ENCODE measurements at places on chromosomes 1 and 21.

- no peak for DNase-seq
These were observed 201.1 kb downstream of the MATN1 start for GRCh38 chr1:30522031-30523004.

DNA sequence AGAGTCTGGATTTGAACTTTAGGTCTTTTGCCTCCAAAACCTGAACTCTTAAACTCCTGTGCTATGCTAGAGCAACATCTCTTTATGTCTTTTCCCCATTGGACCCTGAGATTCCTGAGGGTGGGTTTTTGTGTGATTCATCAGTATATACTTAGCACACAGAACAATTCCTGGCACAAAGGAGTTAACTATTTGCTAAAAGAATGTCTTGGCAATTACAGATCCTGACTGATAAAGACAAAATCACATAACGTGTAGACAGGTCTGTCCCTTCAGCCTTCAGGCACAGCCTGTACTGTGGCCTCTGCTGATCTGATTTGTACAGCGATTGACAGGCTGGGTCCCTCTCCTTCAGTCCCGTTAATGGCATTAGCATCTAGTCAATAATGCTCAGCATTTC lies 162.4 kb upstream of the BEND5 start:
- DNase-seq = no peak

- DNase-seq = no peak
These were observed 163.0 kb upstream of the GORAB start for GRCh38 chr1:170369000-170369399.

- no peak for DNase-seq
These were observed 33.7 kb downstream of the ZBTB18 start for GRCh38 chr1:244084763-244085162.

DNA sequence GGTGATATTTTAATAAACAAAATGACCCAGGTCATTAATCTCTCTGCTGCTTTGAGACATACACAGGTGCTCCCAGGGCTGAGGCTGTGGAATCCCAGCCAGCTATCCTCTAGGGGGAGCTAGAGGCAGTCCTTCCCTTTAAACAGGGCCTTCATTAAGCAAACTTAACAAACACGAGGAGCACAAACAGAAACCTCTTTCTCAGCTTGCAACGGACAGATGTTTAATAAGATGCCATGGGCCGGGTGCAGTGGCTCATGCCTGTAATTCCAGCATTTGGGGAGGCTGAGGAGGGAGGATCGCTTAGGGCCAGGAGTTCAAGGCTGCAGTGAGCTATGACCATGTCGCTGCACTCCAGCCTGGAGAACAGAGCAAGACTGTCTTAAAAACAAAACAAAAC lies 106.7 kb downstream of the HIVEP3 start:
- DNase-seq = peak; percentile 69

DNA sequence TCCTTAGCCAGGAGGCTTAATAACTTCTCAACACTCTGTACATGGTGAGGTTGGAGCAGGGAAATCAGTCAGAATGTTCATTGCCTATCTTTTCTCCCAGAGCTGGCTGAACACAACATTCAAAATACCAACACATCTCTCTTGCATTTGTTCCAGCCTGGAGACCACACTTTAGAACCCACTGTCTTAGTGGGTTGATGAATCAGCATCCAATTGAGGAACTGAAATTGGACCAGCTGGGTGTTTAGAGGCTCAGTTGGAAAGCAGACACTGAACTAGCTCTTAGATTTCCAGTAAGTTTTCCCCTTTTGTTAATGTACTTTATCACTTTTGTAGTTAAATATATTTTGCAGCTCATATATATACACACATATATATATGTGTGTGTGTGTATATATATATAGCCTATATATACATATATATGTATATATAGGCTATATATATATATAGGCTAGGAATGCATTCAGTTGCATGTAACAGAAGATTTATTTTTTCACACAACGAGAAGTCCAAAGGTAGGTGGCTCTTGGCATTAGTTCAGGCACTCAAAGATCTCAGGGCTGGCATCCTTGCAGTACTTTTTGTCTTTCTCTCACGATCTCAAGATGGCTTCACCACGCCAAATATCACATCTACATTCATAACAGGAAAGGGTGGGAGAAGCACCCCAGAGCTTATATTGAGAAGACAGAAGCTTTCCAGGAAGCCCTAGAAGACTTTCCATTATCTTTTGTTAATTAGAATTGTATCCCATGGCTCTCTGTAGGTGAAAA lies 35.0 kb upstream of the HUNK start:
- DNase-seq = no peak

- no peak for DNase-seq
These were observed 3.1 kb downstream of the DNM3 start for GRCh38 chr1:171844381-171844780.

- no peak for DNase-seq
These were observed 43.2 kb downstream of the RCSD1 start for GRCh38 chr1:167673265-167673664.

GRCh38 chr1:29489471-29489870 lies 253.1 kb downstream of the PTPRU start:
- DNase-seq = no peak

GRCh38 chr21:32119811-32120210 lies 159.0 kb downstream of the MIS18A start:
- no peak for DNase-seq

DNA sequence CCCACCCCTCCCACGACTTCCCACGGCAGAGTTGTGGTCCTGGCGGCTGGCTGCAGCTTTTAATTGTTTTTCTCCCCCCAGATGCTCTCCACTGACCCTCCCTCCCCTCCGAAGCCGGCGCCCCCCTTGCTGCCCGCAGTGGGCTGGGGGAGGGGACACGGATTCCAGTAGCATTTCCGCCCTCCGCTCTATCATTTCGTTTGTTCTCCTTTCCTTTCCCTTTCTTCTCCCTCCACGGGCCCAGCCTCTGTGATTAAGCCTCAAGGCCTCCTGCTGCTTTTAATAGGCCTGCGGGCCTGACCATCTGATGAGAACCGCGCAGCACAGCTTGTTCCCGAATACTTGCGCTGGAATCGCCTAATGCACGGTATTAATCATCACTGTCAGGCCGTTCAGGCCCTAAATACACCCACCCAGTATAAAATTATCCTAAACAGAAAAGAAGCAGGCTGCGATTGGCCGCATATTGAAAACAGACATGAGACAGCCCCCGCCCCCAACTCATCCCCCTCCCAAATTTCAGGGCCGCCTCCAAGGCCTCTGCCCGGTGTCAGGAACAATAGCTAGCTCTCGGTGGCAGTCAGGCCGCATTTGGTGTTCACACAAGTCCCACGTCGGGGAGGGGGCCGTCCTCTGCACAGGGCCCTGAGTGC lies 102.0 kb upstream of the ARHGEF16 start:
- DNase-seq = no peak

GRCh38 chr1:66916320-66916719 lies 8.3 kb downstream of the DNAI4 start:
- DNase-seq = no peak

Data from CD4-positive, alpha-beta T cell treated with Interleukin-1 beta for 1 hour (primary cell).